ENCODE measurements at places on chromosomes 3 and 15. TPM values are rescaled to one million over a fixed set of nuclear protein-coding genes. Genes with fewer than 3 reads are reported as not detected.
A peak's percentile ranks its signal among the peaks of the same experiment; 100 is the strongest.

The CLDND1 gene
- 171 TPM for total RNA-seq

The TRH gene
- not detected for total RNA-seq

The RGMA gene
- total RNA-seq, result 11.1 TPM

The GOLGA8S gene
- not detected for total RNA-seq

The LRRC31 gene
- not detected for total RNA-seq

The C3orf85 gene
- total RNA-seq, result not detected

The TRIM42 gene
- not detected for total RNA-seq

The CTDSPL gene
- total RNA-seq, result 111 TPM

DNA sequence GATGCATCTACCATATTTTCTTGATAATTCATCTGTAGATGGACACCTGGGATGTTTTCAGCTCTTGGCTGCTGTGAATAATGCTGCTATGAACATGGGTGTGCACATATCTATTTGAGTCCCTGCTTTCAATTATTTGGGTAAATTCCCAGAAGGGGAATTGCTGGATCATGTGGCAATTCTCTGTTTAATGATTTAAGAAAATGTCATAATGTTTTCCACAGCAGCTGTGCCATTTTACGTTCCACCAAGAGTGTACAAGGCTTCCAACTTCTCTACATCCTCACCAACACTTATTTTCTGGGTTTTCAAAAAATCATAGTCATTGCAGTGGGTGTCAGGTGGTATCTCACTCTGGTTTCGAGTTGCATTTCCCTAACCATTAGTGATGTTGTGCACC is 64.4 kb downstream of the NSMCE3 start:
- H3K36me3 ChIP-seq, result no peaks in the 10 kb centered on the region
- no peak overlapping the region for H3K4me3 ChIP-seq
- no peak for DNase-seq
- no peaks in the 10 kb centered on the region for H3K4me1 ChIP-seq
- H3K27me3 ChIP-seq, result no peaks in the 10 kb centered on the region

- no peak for DNase-seq
- no peak overlapping the region for H3K27ac ChIP-seq
- no peak overlapping the region for H3K4me3 ChIP-seq
These were observed 533.5 kb upstream of the ZNF385D start for GRCh38 chr3:22284559-22284958.

DNA sequence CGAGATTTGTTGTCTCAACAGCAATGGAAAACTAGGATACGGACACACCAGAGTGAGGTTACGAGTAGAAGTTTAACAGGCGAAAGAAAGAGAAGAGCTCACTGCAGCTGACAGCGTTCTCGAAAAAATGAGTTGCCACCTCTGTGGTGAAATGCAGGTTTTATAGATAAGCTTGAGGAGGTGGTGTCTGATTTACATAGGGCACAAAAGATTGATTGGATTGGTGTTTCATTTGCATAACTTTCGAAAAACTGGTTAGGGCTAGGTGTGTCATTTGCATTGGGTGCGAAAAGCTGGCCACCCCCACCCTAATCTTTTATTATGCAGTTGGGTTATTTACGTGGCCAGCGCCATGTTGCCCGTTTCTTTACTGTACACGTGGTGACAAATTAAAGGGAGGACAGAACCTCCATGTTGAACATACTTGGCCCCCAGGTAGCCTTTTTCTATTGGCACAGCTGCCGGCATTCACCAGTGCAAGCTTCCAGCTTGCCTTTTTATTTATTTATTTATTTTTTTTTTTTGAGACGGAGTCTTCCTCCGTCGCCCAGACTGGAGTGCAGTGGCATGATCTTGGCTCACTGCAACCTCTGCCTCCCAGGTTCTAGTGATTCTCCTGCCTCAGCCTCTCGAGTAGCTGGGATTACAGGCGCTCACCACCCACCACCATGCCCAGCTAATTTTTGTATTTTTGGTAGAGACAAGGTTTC is 8.3 kb downstream of the IFT122 start:
- H3K27me3 ChIP-seq, result no peaks in the 10 kb centered on the region
- peaks cover 5% of the 10 kb centered on the region for H3K4me1 ChIP-seq
- H3K36me3 ChIP-seq, result peaks cover 14% of the 10 kb centered on the region
- H3K27ac ChIP-seq, result no peak overlapping the region
- DNase-seq, result no peak
- no peak overlapping the region for H3K4me3 ChIP-seq

DNA sequence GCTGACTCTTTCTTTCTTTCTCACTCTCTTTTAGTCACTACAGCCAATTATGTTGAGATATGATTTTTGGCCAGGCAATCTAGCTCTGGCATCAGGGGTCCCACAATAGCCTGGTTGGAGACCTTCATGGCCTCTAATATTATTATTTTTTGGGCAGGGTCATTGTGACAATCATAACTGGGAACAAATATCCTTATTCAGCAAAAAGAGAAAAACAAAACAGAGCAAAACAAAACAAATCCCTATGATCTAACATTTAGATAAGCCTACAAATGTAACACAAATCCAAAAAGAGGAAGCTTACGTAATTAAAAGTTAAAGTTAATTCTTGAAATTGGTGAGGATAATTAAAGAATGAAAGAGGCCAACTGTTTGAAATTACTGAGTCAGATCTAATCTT is 640.0 kb downstream of the TUSC7 start:
- no peaks in the 10 kb centered on the region for H3K4me1 ChIP-seq
- DNase-seq, result no peak
- no peak overlapping the region for H3K4me3 ChIP-seq
- H3K36me3 ChIP-seq, result no peaks in the 10 kb centered on the region

GRCh38 chr15:62783303-62783957 is 259.1 kb upstream of the TPM1 start:
- no peaks in the 10 kb centered on the region for H3K36me3 ChIP-seq
- no peak overlapping the region for H3K4me3 ChIP-seq
- no peak for DNase-seq
- no peak overlapping the region for H3K27ac ChIP-seq
- no peaks in the 10 kb centered on the region for H3K27me3 ChIP-seq

DNA sequence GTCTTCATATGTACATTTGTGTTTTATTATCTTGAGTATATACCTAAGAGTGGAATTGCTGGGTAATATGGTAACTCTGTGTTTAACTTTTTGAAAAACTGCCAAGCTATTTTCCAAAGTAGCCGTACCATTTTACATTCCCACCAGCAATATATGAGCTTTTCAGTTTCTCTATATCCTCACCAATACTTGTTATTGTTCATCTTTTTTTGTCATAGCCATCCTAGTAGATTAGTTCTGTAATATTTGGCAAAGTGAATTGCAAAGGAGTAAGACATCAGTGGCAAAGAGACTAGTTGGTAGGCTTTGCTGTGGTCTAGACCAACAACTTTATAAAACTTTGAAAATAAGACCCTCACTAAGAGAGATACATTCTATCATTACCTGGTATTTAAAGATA is 21.4 kb downstream of the OXSR1 start:
- no peak overlapping the region for H3K27ac ChIP-seq
- no peak overlapping the region for H3K4me3 ChIP-seq
- no peak for DNase-seq
- no peaks in the 10 kb centered on the region for H3K27me3 ChIP-seq
- H3K36me3 ChIP-seq, result peaks cover 14% of the 10 kb centered on the region

GRCh38 chr3:2343031-2343682 is 244.5 kb downstream of the CNTN4 start:
- no peaks in the 10 kb centered on the region for H3K36me3 ChIP-seq
- DNase-seq, result no peak
- H3K4me1 ChIP-seq, result no peaks in the 10 kb centered on the region

- H3K36me3 ChIP-seq, result no peaks in the 10 kb centered on the region
- DNase-seq, result no peak
- H3K4me1 ChIP-seq, result no peaks in the 10 kb centered on the region
- H3K27me3 ChIP-seq, result no peaks in the 10 kb centered on the region
- no peak overlapping the region for H3K27ac ChIP-seq
- no peak overlapping the region for H3K4me3 ChIP-seq
These were observed 63.1 kb downstream of the CGNL1 start for GRCh38 chr15:57439128-57440027.

DNA sequence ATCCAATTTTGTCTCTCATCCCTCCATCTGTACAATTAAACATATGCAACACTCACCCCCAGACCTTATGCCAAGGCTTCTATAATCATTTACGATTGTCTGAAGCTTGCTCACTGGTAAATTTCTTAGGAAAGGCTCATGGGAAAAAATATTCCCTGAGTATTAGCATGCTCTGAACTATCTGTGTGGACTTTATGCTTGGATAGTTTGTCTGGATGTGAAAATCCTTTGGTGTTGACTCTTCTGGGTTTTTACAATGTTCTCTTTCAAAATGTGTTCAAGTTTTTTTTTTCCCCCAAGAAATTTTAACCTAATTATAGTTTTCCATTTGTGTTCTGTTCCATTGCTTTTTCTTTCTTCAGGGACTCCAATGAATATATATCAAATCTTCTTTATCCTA is 19.9 kb upstream of the TTBK2 start:
- H3K27ac ChIP-seq, result no peak overlapping the region
- no peaks in the 10 kb centered on the region for H3K27me3 ChIP-seq
- no peak for DNase-seq
- H3K4me3 ChIP-seq, result no peak overlapping the region
- H3K36me3 ChIP-seq, result peaks cover 11% of the 10 kb centered on the region

- H3K27me3 ChIP-seq, result no peaks in the 10 kb centered on the region
- DNase-seq, result peak; percentile 48
- peaks cover 66% of the 10 kb centered on the region for H3K36me3 ChIP-seq
- H3K27ac ChIP-seq, result no peak overlapping the region
These were observed 10.9 kb downstream of the RMDN3 start for GRCh38 chr15:40743921-40744814.

- DNase-seq, result no peak
- no peaks in the 10 kb centered on the region for H3K27me3 ChIP-seq
- H3K4me1 ChIP-seq, result no peaks in the 10 kb centered on the region
- no peak overlapping the region for H3K27ac ChIP-seq
These were observed 471.4 kb downstream of the RAP2B start for GRCh38 chr3:153633407-153633806.

GRCh38 chr15:68192804-68193486 is 12.2 kb downstream of the CALML4 start:
- no peaks in the 10 kb centered on the region for H3K27me3 ChIP-seq
- H3K4me1 ChIP-seq, result peaks cover 7% of the 10 kb centered on the region
- DNase-seq, result no peak
- H3K27ac ChIP-seq, result no peak overlapping the region
- H3K4me3 ChIP-seq, result no peak overlapping the region

DNA sequence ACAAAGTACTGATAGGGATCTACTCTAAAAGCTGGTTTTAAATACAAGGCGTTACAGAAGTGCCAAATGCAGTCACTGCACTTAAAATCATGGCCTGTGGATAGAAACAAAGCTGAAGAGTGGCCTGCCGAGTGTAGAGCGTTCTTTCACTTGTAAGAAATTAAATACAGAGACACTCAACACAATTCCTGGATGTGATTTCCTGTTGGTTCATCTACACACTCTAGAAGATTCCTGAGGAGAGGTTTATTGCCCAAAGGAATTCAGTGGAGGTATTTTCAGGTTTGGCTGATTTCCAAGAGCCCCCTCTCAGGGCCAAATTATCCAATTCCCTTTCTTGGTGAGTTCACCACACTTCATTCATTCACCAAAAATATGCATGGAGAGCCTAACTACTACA is 200.3 kb upstream of the IL12A start:
- H3K36me3 ChIP-seq, result no peaks in the 10 kb centered on the region
- H3K4me1 ChIP-seq, result peaks cover 39% of the 10 kb centered on the region

GRCh38 chr3:153144071-153144470 is 18.0 kb upstream of the RAP2B start:
- no peak overlapping the region for H3K27ac ChIP-seq
- no peaks in the 10 kb centered on the region for H3K27me3 ChIP-seq
- peaks cover 8% of the 10 kb centered on the region for H3K4me1 ChIP-seq
- no peaks in the 10 kb centered on the region for H3K36me3 ChIP-seq
